Caco-2 (cell line): ENCODE measurements at places on chromosomes 5 and 9.

DNA sequence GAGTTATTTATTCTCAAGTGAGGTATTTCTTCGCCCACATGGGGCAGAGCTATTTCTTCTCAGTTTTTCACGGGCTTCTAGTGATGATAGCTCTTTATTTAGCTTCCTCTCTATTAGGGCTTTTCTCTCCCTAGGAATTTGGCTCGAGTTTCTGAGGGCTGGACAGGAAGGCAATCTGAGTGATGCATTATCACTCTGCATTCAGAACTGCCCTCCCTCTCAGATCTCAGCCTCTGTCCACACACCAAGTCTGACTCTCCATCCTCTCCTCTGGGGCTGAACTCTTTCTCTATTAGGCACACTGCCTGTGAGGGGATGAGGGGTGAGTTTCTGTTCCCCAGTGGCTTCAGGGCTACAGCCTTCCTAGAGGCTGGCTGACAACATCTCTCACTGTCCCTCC lies 14.9 kb upstream of the SCAMP1 start:
- no peak for DNase-seq

DNA sequence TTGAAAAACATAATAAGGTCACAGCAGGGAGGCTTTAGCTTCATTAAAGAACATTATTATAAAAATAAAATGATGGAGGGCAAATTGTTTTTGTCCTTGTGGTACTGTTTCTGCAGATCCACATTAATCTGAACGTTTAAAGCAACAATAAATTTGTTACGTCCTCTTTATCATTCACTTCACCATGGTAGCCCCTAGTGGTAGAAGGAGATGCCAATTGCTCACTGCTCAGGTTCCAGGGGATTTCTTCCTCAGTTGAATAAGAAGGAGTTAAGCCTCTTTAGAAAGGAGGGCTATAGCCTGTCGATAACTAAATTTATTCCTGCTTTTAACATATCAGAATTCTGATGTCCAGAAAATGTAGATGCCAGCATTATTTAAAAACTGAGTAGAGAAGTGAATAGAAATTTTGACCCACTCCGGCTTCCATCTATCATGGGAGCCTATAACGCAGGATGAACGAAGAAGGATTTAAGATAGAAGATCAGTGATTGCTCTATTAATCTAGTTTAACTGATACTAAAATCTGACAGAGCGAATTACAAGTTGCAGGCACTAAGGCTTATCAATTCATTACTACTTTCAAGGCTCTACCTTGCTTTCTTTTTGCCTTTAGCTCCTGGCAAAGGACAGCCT lies 692.3 kb downstream of the PTPRD start:
- DNase-seq, result no peak

GRCh38 chr5:30385754-30386153 lies 807.7 kb upstream of the CDH6 start:
- no peak for DNase-seq

- no peak for DNase-seq
These were observed 43.9 kb downstream of the FNBP1 start for GRCh38 chr9:129999141-129999510.

DNA sequence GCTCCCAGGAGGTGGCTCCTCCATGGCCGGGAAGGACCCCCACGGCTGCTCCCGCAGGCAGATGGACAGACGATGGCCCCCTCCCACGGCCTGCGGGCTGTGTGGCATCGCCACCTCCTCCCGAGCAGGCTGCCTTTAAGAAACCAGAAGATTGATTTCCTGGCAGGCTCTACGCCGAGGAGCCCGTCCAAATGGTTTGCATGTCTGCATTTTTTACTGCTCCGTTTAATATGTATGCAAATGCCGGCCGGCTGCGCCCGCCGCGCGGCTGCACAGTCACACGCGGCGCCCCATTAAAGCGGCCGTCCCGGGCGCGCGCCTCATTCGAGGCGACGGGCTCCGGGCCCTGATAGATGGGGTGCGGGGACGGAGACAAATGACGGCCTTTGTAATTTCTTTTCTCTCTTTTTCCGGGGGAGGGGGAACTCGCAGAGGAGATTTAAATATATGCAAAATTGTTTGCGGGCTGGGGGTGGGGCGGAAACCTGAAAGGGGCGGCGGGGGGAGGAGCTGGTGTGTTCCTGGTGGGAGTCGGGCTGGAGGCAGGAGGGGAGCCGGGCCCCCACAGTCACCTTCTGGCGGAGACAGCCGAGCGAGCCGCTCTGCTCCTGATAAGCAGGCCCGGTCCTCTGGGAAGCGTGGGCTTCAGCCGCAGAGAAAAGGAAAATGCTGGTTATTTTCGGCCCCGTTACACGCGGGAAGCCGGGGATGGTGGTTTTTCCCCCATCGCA lies 158.7 kb upstream of the IER5L start:
- no peak for DNase-seq

DNA sequence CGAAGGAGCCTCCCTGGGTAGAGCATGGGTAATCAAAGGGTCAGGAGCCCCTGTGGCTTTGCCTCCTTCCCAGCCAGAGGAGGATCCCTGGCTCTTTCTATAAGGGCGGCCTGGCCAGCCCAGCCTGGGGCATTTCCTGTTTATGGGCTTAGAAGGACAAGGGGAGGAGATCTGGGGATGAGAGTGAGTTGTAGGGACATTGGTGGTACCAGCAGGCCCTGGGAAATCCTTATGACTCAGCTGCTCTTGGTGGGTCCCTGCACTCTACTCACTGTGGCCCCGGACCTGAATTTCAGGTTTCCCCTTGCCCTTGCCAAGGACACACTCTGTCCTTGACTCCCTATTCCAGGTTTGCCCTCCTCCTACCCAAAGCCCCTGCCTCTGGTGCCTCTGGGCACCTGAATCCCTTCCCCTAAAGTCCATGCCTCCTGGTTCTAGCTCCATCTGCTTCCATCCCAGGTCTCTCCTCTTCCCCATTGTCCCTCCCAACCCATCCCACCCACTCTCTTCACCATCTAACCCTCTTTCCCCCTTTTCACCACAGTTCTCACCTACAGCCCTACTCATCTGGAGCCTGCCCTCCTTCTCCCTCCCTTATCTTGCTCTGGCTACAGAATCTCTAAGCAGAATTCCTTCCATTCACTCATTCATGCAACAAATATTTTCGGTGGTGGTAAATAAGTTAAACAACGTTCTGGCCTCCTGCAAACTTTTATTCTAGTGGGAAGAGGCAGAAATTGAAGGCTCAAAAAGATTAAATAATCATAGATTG lies 34.9 kb downstream of the PCDH1 start:
- DNase-seq, result no peak

GRCh38 chr9:31745886-31746285 lies 638.6 kb upstream of the ACO1 start:
- no peak for DNase-seq

DNA sequence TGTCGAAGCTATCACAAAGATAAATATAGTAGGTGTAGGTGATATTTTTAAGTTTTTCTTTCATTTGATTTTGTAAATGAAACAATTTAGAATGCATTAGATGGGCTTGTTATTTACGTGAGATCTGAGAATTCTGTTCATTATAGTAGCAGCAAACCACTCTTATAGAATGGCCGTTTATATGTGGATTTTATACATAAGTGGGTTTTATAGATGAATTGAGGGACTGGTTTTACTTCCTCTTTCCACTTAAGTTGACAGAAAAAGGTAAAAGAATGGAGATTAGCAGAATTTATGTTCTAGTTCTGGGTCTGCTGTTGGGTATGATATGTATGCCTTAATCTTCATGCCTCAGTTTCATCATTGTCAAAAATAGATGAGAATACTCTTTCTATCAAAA lies 5.6 kb downstream of the RMI1 start:
- no peak for DNase-seq

DNA sequence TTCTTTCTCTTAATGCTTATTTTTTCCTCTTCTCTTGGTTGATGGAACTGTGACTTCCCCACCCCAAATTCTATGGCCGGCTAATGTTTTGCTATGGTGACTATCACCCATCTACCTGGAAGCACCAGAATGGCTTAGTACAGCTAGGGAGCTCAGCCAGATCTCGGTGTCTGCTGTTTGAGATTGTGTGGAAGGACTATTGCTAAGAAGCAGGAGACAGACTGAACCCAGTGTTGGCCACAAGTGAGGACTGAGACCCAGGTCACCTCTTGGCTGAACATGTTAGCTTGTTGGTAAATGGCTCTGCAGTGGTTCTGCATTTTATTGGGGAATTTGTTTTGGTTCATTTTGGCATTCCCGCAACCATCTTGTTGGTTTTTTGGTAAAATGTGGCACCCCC lies 2.7 kb downstream of the PRRC2B start:
- no peak for DNase-seq

GRCh38 chr5:79269733-79270166 lies 33.8 kb downstream of the JMY start:
- DNase-seq, result peak; percentile 6

- no peak for DNase-seq
These were observed 82.1 kb downstream of the MAMDC2 start for GRCh38 chr9:70125621-70126263.

DNA sequence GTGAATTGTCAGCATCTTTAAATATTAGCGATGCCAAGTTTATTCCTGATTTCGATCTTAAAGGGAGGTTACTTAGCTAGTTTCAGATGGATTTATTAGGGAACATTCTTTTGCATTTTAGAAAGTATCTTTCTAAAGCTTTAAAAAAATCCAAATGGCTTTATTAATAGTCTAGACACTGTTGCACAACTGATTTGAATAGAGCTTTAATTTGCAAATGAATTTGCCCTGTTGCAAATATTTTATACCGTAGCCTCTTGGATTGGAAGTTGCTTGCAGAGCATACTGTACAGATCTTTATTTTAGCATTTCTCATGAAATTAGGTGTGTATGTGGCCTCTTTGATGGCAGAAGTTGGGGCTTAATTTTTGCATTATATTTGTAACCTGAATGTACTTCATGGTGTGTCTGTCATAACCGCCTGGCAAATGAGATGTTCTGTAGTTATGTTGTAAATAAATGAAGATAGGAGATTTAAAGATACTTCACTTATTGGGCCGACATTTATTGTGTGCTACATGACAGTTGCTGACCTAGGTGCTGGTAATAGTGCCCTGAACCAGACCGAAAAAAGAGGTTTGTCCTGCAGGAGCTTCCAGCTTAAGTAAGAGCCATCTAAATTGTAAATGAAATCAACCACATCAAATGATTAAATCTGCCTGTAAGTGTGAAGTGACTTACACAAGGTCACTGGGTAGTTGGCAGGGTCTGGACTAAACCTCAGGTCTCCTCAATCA lies 1.8 kb downstream of the TCERG1 start:
- no peak for DNase-seq

DNA sequence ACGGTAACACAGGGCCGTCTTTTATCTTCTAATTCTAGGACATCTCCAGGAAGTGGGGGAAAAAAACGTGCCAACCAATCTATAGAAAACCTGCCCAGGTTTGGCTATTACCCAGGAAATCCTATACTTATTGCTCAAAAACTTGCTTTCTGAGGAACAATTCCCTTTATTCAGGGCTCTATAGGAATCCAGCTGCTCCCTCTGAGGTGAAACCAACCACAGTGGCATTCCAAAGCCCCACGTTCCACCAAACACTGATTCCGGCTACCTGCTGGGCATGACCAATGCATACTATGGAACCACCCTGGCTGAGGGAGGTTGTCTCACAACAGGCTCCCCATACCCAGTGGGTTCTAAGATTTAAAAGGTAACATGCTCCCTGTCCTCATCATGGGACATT lies 57.6 kb downstream of the GLIS3 start:
- no peak for DNase-seq

- DNase-seq, result peak; percentile 47
These were observed 456.0 kb downstream of the RAB3C start for GRCh38 chr5:59038798-59039295.

GRCh38 chr5:139186752-139187326 lies 11.3 kb downstream of the SIL1 start:
- DNase-seq, result no peak

DNA sequence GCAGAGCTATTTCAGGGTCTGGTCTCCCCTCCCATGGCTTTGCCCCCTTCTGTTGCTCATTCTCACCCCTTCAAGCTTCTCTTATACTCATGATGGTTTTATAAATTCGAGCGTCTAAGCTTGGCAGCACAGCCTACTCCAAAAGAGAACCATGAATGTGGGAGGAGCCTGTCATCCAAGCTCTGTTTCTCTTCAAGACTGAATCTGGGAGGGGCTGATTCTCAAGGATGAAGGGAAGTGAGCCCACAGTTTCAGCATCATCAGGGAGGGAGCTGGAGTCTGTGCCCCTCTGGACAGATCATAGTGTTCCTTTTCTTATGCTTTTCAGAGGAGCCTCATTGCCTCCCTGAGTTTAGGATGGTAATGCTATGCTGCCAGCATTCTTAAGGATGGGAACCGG lies 168.6 kb downstream of the CFAP90 start:
- no peak for DNase-seq
